NCI-H2171 (cell line): ENCODE measurements at places on chromosomes 5 and 9.

DNA sequence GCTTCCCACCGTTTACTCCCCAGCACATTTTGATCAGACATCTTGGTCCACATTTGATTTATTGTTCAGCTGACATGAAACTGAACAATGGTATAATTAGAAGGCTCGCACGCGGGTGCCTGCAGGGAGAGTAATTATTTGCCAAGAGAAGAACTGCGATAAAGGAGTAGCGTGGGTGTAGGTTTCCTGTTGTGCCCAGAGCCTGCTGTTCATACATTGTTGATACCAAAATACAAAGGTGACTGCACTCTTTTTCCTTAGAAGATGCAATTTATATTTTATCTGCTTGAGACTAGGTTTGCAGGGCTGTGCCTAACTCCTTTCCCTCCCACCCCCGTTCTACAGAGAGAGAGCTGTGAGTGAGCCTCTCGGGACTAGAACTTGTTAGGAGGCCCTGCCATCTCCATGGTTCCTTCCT is 241.8 kb upstream of the MSX2 start:
- DNase-seq: no peak

GRCh38 chr5:96654209-96654608 is 8.0 kb upstream of the CAST start:
- no peak for DNase-seq

- DNase-seq: no peak
Measured at GRCh38 chr9:137354845-137355760, 53.0 kb upstream of the NRARP start.

DNA sequence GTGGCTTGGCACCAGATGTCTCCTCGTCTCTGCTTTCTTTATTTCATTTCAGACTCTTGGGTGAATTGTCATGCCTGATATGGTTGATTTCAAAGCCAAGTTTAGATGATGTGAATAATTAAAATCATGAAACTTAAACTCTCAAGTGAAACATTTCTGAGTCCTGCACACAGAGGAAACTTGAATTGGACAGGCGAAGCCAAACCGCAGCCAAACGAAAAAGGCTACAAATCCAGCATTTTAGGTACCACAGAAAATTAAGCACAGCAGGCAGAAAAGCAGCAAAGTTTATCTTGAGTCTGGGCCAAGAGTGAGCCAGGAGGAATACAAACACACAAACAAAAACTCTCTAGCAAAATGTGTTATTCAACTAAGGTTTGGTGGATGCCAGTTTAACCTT is 659.8 kb upstream of the KLF4 start:
- DNase-seq: no peak

GRCh38 chr9:6655036-6655435 is 9.5 kb upstream of the GLDC start:
- no peak for DNase-seq

DNA sequence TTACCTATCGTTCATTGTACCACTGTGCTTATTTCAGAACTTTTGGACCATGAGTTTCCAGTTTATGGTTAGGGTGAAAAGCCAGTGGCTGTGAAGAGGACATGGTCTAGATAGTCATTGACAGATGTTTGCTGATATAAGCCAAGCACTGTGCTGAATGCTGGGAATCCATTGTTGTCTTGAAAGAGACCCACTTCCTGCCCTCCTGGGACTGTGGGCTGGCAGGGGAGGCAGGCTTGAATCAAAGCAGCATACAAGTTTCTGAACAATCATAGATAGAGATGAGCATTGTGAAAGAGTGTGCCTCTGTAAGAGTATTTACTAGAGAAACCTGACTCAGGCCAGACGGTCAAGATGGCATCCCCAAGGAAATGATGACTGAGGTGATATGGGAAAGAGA is 73.4 kb downstream of the NMUR2 start:
- no peak for DNase-seq

- DNase-seq: no peak
Measured at GRCh38 chr5:55429613-55430253, 105.0 kb downstream of the PLPP1 start.

DNA sequence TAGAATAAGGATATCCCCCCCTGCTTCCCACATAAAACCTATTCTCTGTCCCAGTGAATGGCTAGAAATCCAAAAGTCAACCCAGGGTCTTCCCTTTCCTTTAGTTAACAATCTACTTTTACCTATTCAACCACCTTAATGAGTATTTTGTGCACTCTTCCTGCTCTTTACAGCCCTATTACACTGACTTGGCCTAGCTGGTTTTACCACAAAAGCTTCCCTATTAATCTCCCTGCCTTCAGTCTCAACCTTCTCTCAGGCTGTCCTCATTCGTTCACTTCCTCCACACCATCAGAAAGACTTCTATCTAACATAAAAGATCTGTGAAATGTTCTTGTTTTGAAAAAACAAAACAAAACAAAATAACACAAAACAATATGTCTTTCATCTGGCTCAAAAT is 16.2 kb downstream of the CTNNAL1 start:
- DNase-seq: no peak

DNA sequence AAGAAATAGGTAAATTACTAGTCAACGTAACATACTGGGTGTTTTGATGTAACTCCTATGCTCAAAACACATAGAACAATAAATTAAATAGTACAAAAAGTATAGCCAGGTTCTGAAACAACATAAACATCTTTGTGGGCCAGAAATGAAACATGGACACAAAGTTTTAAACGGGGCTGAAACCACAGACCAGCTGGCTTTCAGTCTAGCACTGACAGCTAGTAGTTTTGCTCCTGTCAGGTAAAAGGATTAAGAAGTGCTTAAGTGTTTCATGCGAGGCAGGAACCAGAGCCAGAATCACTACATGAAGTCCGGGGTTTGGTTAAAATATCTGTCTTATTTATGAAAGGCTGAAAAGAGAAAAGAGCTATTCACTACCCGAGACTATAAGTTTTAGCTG is 19.5 kb downstream of the DCAF10 start:
- DNase-seq: no peak

GRCh38 chr5:39062530-39062929 is 11.7 kb downstream of the RICTOR start:
- no peak for DNase-seq

- DNase-seq: no peak
Measured at GRCh38 chr9:91485006-91485405, 61.4 kb upstream of the NFIL3 start.

- DNase-seq: no peak
Measured at GRCh38 chr5:39898731-39899130, 474.0 kb upstream of the DAB2 start.

GRCh38 chr5:132767150-132767549 is 9.9 kb downstream of the SEPTIN8 start:
- DNase-seq: no peak

DNA sequence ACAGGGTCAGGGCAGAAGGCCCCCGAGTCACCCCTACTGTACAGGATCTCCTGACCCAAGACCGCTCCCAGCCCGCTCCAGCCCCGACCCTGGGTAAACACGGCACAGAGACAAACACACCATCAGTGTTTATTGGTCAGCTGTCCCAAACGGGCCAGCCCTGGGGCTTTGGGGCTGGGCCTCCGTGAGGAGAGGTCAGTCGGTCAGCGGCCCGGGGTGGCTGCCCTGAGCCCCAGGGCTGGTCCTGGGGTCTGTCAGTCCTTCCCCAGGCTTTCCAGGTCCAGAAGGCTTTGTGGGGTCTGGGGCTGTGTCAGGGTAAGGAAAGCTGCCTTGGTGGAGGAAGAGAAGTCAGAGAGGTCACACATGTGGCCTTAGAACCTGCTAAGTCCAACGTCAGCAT is 2.7 kb downstream of the DPM2 start:
- no peak for DNase-seq

DNA sequence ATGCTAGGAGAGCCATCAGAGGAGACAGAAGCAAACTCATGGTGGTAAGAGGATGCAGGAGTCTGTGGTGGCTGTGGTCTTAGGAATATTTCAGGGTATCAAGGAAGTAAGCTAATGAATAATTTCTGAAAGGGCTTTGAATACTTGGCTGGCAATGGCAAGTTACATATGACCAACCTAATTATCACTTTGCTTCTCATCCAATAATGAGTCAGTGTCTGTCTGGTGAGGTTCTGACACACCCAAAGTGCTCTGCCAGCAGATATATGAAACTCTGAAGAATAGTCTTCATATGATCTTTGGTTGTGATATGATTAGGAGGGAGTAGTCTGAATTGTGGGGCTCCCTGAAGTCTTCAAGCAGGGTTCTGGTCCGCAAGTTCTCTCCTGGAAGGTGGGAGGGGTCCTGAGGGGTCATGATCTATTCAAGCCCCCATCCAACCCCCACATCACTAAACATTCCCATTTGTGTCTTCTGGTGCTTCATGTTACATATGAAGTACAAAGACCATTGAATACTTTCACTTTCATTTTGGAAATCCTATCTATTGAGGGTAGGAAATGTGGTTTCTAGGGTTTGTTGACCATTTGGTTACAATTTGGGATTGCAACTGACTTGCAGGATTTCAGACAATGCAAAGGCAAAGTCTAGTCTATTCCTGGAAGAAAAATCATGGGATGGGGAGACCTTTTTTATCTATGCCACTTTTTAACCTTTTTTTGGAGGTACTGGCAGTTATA is 199.9 kb upstream of the CDKN2B start:
- DNase-seq: no peak

DNA sequence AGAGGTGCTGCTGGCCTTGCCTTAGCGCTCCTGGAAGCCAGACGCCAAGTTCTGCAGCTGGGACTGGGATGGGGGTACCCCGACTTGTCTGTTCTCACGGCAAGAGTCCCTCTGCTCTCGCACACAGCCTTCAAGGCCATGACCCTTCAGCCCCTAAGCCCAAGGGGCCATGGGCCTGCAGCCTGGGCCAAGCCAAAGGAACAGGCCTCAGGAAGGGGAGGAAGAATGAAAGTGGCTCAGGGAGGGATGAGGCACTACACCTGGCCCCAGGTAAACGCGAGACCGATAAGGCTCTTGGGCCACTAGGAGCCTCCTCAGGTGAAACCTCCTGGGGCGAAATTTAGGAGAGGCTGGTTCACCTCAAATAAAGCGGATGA is 3.9 kb downstream of the EBF1 start:
- no peak for DNase-seq

DNA sequence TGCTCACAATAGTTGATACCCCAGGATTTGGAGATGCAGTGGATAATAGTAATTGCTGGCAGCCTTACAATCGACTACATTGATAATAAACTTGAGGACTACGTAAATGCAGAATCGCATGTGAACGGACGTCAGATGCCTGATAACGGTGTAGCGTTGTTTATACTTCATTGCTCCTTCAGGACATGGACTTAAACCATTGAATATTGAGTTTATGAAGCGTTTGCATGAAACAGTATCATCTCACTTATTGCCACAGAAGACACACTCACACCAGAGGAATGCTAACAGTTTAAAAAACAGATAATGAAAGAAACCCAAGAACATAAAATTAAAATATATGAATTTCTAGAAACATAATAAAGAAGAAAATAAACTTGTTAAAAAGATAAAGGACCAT is 101.6 kb downstream of the GABBR2 start:
- no peak for DNase-seq

DNA sequence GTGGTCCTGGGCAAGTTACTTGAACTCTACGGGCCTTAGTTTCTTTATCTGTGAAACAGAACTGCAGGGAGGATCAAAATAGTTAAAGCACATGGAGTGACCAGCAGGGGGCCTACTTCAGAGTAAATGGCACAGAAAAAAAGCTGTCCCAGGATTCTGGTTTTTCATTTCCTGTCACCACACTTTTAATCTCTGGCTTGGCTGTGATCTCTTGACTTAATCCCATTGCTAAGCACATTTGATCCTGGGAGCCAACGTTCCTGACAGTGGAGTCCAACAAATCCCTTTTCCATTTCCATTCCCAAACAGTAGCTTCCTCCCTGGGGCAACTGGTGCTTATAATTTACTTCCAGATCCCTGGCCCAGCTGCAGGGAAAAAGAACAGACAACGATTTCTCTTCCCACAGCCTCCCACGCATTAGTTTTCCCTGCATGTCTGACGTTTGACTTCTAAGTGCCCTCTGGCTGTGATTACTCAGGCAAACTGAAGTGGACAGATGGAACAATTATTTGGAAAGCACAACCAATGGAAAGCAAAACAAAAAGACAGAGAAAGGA is 136.5 kb upstream of the STK32A start:
- peak; percentile 11 for DNase-seq

DNA sequence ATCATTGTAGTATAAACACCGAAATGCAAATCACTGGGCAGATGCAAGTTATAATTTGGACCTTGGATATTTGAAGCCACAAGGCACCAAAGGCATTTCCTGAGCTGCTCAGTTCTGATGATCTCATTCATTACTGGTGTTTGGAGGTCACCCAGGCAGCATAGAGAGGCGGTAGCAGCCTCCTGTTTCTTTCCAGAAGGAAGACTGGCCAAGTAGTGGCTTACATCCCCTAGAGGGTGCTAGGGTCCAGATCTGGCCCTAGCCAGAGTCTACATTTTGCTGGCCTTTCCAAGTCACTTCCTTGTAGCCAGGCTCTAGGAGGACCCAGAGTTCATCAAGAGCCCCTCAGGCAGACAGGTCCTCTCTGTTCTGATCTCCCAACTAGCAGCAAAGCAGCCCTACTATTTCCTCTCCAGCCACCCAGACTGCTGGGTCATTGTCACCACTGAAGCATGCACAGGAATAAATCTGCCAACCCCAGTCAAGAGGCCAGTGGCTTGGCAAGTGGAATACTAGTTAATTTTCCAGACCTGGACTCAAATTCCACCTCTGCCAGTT is 33.4 kb upstream of the TTC1 start:
- no peak for DNase-seq

GRCh38 chr5:162407614-162408013 is 340.0 kb downstream of the GABRG2 start:
- DNase-seq: no peak

DNA sequence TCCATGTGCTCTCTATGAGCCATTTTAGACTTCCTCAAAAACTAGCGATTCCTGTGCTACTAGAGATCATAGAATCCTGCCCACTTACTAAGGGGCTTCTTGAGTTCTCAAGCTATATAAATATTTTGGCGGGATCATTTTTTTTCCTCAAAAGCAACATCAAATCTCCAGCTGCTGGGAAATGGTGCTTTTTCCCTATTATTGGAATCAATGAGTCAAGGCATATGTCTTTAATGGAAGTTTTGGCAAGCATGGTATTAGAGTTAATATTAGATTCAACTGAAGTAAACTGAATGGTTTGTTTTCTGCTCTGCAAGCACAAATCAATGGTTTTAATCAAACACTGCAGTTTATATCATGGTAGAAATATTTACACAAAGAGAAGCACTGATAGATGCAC is 369.9 kb upstream of the PTGER4 start:
- no peak for DNase-seq

DNA sequence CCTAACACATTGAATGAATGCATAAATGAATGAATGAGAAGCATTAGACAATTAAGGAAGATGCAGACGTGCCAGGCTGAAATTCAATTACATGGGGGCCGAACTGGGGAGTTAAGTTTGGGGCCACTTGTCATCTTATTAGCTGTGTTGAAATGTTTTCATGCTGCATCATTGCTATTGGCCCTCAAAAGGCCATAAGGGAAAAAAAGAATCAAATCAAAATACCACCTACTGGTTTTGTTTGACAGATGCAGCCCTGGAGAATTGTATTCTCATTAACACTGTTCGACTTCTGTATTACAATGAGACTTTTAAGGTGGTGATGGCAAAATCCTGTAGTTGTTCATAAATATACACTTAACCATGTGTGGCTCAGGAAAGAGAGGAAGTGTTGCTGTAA is 38.4 kb downstream of the UBE2QL1 start:
- no peak for DNase-seq

GRCh38 chr5:99105216-99105615 is 176.4 kb upstream of the CHD1 start:
- DNase-seq: no peak
